Stimulated activated CD4-positive, alpha-beta T cell treated with anti-CD3 and anti-CD28 coated beads, Interleukin-2, amount 100 ng/mL, for 48 hours (primary cell): ENCODE measurements at places on chromosomes 1 and 21.

DNA sequence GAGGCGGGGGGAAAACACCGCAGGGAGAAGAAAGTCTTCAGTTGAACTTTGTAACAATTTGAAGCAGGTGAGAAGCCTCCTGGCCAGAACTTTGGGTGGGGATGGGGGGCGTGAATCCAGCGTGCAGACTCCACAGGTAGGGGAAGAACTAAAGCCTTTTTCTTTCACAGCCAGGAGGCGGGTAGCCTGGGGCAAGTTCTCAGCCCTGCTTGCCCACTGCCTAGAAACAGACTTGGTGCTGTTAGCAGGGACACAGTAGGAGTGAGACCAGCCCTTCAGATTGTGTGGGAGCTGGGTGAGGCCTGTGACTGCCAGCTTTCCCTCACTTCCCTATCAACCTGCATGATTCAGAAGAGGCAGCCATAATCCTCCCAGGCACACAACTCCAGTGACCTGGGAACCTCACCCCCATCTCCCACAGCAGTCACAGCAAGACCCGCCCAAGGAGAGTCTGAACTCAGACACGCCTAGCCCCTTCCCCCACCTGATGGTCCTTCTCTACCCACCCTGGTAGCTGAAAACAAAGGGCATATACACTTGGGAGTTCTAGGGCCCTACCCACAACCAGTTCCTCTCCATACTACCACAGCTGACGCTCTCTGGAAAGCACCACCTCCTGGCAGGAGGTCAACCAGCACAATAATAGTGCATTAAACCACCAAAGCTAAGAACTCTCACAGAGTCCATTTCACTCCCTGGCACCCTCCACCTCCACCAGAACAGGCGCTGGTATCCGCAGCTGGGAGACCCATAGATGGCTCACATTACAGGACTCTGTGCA lies 83.5 kb upstream of the CDC42BPA start:
- DNase-seq, result no peak

DNA sequence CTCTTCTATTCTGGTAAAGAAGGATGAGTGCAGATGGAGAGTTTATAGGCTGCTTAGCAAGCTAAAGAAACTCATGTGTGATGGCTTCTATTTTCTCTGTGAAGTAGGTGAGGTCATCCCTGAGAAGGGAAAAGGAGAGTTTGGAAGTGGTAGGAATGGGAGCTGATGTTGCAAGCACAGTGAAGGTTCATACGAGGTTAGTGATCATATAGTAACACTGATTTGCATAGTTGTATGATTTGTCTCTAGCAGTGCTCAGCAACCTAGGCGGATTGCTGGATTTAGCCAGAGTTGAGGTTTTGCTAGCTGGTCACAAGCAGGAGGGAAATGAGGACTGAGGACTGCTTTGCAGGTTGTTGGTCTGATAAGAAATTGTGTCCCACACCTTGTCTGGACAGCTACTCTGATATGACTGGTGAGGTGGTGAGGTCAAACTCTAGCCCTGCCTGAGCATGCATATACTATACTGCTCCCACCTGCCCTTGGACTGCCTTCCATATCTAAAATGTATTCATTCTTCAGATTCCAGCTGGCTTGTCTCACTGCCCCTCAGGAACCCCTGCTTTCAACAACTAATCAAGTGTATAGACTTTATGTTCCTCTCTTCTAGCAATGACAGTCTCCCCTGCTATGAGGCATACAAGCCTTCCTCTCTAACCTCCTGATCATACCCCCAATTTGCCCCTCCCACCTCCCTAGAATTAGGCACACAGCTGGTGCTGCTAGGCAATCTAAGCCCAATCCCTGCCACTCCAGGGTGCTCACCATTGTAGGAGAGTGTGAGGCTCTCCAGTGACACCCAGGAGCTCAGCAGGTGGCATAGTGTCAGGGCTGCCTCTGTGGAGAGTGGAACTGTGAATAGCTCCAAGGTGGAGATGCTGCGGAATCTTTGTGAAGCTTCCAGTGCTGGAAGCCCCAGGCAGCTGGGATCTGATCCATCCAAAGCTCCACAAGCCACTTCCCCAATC lies 18.5 kb downstream of the LRRC41 start:
- no peak for DNase-seq

- no peak for DNase-seq
Measured at GRCh38 chr1:166174108-166174507, 7.3 kb upstream of the FAM78B start.

GRCh38 chr1:224490549-224491537 lies 56.2 kb upstream of the WDR26 start:
- DNase-seq, result no peak

DNA sequence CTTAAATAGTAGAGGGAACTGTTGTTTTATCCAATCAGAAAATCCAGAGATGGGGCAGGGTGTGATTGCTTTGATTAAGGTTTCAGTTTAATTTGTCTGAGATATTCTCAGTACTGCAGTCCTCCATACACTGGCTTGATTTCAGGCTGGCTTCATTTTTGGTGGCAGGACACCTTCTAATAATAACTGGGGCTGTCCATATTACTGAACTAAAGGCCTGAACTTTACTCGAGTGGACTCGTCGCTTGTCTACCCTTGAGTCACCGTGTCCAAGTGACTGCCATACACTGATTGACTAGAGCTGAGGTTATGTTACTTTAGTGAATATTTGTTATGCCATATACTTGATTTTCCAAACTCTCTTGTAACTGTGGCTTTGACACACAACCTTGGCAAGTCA lies 228.8 kb downstream of the DNAH14 start:
- DNase-seq, result no peak

DNA sequence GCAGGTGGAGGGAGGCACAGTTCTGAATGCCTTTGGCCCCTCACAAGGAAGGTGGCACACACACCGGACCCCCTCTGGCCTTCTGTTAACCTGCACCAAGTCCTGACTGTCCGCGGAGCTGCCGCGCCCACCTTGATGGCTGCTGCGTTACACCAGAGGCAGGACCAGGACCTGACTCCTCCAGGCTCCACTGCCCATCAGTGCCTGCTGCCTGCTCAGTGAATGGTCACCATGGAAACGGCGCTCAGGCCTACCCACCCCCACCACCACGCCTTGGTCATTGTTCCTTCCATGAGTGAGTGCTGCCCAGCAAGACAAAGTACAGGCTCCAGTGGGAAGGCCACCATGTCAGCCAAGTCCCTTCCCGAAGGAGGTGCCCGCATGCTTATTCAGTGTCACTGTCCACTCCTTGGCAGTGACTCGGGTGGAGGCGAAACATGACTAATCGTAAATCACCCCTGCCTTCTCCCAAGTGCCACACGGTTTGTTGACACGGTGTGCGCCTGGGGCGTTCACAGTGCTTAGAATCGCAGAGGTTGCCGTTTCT lies 57.3 kb downstream of the SLC37A1 start:
- no peak for DNase-seq

- DNase-seq, result no peak
Measured at GRCh38 chr1:156957634-156958033, 37.2 kb downstream of the LRRC71 start.

GRCh38 chr1:235050911-235051360 lies 77.7 kb downstream of the TOMM20 start:
- no peak for DNase-seq

DNA sequence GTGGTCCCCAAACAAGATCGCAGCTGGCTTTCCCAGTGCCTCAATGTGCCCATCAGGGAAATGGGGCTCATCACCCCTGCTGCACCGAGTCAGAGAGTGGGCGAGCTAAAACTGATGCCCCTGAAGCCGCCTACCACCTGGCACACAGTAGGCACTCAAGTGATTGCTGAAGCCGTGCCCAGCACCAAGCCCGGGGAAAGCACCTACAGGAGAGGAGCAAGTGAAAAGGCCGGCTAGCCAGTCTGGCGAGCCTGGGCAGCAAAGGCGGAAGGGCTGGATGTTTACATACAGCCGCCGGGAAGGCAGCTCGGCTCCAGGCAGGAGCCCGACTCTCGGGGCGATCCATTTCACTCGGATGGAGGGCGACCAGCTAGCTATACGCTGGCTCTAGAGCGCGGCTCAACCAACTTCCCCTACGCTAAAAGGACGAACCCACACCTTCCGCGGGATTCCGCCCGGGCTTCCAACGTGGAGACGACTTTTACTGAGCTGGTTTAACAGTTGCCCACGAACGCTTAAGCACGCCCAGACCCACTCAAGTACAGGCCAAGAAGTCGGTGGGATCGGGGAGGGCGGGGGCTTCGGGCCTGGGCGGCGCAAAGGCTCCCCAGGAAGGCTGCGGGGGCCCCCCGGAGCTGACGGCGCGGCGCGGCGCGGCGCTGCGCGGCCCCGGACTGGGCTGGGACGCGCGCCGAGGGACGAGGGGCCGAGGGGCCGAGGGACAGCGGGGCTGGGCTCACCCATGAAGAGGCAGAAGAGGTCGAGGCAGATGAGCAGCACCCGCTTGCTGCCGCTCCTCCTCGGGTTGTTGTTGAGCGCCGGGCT lies 1.0 kb downstream of the PLPP3 start:
- DNase-seq, result no peak

DNA sequence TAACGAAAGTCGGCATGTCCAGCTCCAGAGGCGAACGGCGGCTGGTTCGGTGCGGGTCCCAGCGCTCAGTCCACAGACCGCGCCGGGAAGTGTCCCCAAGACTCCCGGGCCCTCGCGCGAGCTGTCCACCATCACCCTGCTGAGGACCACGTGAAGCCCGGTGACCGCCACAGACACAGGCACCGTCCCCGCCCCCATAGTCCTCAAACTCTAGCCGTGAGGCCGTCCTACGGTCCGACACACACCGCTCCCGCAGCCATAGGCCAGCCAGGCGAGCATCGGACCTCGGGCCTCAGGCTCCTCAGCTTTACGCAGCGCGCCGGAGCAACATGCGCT lies 535 bp downstream of the SETD4 start:
- DNase-seq, result no peak

- DNase-seq, result peak; percentile 44
Measured at GRCh38 chr21:42218836-42219605, at the start of gene ABCG1. ABCG1 (plus strand) TSS chr21:42219140; CDS start chr21:42219263, 123 bp downstream.

DNA sequence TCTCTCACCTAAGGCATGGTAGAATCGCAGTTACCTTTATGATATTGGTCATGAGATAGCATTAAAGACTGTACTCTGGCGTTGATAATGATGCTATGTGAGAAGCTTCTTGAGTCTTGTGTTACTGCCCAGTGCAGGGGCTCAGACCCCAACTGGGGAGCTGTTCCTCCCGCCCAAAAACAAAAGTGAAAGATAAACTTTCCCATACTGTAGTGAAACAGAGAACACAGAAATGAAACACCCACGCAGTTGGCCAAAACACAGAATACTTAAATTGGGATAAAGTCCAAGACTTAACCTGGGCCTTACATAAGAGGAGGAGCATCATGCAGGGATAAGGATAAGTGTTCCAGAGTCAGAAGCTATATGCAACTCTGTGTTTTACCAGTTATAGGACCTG lies 130.6 kb downstream of the HHIPL2 start:
- DNase-seq, result no peak

DNA sequence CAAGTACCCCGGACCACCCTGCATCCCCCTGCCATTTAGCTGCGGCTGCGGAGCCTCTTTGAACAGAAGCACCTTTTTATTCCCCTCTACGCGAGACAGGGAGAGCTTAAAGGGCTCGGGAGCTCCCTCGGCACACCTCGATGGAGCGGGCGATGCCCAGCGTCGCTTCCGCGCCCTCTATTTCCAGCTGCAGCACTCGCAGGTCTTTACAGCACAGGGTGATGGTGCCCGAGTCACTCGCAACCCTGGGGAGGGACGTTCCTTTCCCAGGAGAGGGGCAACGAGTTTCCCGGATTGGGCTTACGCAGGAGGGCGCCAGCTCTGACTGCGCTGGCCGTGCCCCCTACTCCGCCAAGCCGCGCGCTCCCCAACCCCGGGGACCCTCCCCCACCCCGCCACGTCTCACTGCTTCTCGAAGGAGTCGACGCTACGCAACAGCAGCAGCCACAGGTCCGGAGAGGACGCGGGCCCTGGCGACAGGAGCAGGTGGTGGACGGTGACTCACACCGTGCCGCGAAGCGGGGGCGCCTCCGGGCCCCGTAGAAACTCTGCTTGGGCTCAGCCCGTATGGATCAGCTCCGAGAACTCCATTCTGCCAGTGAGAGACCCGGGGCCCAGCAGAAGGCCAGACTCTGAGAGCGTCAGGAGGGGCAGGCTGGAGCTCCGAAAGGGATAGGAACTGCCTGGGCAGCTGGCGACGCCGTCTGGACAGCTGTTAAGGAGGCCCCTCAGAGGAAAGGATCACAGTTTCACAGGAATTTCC lies 5.8 kb upstream of the FAM167B start:
- DNase-seq, result no peak

GRCh38 chr1:42318601-42319000 lies 16.4 kb downstream of the FOXJ3 start:
- no peak for DNase-seq

GRCh38 chr21:36186081-36186480 lies 29.5 kb downstream of the DOP1B start:
- DNase-seq, result no peak

- no peak for DNase-seq
Measured at GRCh38 chr1:73310797-73311381, 887.1 kb downstream of the LRRIQ3 start.

- DNase-seq, result no peak
Measured at GRCh38 chr1:228283043-228283371, 75.2 kb downstream of the OBSCN start.

- DNase-seq, result no peak
Measured at GRCh38 chr21:33892853-33893252, 22.8 kb downstream of the ATP5PO start.

DNA sequence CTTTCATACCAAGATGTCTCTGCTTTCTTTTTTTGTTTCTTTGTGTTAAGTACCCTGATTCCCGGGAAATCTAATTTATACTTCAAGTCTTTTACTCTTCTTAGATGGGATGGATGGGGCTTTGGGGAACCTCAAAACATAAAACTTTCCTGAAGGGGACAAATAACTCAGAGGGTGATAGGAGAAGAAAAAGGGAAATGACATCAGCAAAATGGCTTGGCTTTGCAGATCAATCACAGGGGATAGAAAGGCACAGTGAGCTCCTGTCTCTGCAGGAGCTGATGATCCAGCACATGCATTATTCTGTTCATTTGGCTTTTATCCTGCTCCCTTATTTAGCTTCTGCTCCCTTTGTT lies 1.4 kb upstream of the CA14 start:
- no peak for DNase-seq

- no peak for DNase-seq
Measured at GRCh38 chr1:63901094-63901493, 127.3 kb downstream of the ROR1 start.

DNA sequence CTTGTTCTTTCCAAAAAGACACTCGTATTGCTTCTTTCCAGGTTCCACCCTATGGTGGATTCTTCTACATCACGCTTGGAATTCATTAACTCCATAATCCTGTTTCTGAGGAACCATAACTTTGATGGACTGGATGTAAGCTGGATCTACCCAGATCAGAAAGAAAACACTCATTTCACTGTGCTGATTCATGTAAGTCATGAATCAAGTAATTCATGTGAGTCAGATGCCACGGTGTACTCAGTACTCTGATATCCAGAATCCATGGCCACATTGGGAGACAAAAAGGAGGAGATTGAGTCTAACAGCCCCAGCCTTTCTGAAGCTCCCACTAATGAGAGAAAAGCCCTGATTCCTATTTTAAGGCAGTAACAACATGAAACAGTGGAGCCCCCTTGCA lies 7.4 kb downstream of the CHI3L2 start:
- no peak for DNase-seq

DNA sequence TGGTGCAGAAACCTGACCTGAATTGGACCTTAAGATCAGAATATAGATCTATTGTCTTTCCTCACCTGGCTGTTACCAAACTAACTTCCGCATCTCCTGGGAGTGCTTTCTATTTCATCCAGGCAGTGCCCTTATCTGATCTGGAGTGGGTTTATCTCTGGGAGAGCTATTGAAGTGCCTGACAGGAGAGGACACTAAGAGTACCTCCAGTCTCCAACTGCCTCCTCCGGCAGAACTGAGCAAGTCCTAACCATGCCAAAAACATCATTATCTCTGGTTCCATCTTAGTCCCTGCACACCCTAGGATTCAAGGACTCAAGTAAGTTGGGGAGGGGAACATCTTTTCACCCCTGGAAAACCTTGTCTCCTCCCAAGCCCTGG lies 12.4 kb upstream of the KCNJ15 start:
- DNase-seq, result no peak
